ENCODE measurements at places on chromosomes 2 and 18.

DNA sequence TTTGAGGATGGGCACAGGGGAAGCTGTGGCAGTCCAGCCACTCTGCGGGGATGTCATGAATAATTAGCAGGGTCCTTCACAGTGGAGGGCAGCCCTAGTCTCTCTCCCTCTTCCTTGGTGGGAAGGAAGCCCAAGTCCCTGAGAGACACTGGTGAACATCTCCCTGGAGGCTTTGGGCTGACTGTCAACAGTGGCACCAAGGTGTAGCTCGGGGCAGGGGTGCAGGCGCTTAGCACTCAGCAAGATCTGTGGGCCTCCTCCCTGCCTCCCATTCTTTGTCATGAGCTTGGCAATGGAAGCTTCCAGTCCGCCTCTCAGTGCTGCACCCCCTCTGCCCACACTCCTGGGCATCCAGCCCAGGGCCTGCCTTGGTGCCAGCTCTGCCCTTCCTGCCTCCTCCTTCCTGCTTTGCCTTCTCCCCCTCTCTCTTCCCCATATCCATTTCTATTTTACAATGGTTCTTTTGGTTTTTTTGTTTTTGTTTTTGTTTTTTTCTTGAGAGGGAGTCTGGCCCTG is 59.4 kb downstream of the STEAP3 start:
- no peak for DNase-seq

DNA sequence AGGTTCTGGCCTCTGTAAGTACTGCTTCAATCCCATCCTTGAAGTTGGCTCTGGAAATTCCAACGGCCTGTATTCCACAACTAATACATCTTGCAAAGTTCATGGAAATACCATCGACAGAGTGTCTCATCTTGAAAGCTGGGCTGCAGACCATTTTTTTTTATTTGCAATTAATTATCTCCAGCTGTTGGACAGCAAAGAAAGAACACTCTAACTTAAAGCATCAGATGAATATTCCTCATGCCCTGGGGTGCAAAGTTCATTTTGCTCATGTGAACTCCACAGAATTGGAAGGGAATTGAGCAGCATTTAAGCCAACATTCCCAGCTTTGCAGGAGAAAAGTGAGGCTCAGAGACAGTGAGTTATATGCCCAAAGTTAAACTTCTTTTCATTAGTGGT is 96.5 kb upstream of the PIEZO2 start:
- DNase-seq = no peak

- no peak for DNase-seq
Measured at GRCh38 chr18:34128436-34128835, 96.3 kb downstream of the NOL4 start.

DNA sequence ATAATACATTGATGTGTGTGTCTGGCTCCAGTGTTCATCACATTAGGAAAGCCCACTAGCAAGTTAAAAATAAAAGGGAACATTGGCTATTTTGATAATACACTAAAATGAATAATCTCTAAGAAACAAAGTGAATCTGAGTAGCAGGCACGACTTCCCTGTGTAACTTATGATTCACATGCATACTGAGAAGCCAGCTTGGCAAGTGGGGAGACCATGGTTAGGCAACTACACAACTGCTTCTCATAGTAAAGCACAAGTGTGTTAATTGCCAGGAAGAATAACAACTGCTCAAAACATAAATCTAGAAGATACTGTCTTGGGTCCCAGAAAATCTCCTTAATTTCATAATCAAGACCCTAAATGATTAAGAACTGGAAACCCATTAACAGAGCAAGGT is 4.0 kb downstream of the MYO5B start:
- DNase-seq = no peak

Data from LoVo (cell line).